ENCODE measurements at places on chromosomes 12 and 14.
A peak's percentile ranks its signal among the peaks of the same experiment; 100 is the strongest.

GRCh38 chr14:62629176-62629725 lies 416.0 kb downstream of the KCNH5 start:
- peak; percentile 39 for DNase-seq

DNA sequence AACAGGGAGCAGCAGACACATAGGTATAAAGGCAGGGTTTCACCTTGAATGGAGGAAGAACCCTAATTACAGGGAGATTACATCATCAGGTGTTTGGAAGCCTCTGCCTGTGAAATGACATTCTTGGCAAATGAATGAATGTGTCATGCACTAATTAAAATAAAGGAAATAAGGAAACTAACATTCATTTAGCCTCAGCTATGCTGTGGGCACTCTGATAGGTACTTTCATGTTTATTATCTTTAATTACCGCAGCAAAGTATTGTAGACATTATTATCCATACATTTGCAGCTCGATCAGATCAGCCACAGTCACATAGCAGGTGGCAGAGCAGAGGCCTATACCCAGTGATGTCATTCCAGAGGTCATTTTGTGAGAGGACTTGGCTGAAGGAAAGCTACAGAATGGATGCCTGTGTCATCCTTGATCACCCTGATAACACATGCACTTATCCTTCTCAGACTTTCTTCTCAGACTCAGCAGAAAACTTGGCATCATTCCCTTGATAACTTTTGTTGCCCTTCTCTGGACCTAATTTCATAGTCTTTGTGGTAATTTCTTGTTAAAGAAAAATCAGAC lies 18.4 kb downstream of the ZNF664 start:
- DNase-seq, result no peak

- DNase-seq, result no peak
Observed at GRCh38 chr12:6437586-6437985, 7.2 kb upstream of the CD27 start.

DNA sequence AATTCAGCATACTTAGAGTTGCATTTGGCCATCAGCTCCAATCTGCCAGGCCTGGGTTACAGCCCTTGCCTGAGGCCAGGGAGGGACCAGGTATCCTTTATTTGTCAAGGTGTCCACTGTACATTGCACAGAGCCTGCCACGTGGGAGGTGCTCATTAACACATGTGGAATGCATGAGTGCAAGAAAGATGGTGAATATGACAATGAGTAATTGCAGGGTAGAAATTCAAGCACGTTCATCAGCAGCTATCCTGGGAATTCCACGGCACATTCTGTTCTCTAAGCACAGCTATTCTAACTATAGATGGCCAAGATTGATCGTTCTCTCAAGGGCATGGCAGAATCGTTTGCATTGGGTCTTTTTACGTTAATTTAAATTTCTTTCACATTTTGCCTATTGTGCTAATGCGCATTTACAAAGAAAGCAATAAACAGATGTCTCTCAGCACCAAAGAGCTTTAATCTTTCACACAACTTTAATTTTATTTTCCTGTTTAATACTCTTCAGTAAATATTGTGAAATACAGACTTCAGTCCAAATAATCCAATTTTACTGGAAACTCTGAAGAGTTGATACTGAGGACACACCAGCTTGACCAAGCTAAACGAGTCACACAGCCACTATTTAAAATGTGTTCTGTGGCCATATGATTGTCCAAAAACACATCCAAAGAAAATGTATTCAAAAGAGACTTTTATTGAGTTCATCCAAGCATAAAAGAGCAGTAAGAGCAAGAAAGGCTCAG lies 1025.7 kb upstream of the TMEM132C start:
- no peak for DNase-seq

GRCh38 chr12:59023861-59024424 lies 103.6 kb upstream of the LRIG3 start:
- DNase-seq, result no peak

GRCh38 chr12:64430886-64431285 lies 21.0 kb upstream of the TBK1 start:
- no peak for DNase-seq

DNA sequence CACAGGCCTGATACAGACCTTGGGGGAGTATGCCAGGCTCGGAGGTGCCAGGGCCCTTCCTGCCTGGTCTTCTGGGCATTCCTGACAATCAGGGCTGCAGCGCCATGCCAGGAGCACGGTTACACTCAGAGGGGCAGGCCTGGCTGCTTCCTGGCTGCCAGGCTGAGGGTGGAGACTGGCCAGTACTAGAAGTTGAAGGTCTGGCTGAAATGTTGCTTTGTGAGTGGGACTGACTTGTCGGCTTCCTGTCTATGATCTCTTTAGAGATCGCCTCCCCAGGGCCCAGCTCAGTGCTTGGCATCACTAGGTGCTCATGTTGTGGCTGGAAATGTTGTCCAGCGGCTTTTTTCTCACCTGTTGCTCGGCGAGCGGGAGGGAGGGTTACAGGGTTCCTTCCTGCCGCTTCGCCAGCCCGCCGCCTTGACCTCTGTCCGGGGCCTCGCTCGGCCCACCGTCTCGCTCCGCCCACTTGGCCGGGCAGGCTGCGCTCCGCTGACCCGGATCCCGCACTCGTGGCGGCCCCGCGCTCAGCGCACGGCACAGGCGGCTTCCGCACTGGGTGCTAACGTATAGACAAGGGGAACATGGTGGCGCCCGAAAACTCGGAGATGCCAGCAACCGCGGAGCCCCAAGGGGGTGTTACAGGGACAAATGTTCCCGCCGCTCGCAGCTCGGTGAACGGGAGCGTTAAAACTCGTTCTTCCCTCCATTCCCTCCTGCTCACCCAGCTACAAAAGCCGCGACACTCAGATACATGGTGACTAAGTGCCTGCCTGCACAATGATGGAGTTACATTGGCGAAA lies 32.6 kb downstream of the PAPLN start:
- DNase-seq, result peak; percentile 16

GRCh38 chr12:16563504-16563903 lies 42.5 kb downstream of the LMO3 start:
- no peak for DNase-seq

GRCh38 chr12:79822475-79822874 lies 112.4 kb downstream of the PPP1R12A start:
- DNase-seq, result no peak

- peak; percentile 44 for DNase-seq
Observed at GRCh38 chr12:85273381-85274314, 6.4 kb upstream of the ALX1 start.

GRCh38 chr12:43937947-43938346 lies 102.1 kb downstream of the TMEM117 start:
- no peak for DNase-seq

DNA sequence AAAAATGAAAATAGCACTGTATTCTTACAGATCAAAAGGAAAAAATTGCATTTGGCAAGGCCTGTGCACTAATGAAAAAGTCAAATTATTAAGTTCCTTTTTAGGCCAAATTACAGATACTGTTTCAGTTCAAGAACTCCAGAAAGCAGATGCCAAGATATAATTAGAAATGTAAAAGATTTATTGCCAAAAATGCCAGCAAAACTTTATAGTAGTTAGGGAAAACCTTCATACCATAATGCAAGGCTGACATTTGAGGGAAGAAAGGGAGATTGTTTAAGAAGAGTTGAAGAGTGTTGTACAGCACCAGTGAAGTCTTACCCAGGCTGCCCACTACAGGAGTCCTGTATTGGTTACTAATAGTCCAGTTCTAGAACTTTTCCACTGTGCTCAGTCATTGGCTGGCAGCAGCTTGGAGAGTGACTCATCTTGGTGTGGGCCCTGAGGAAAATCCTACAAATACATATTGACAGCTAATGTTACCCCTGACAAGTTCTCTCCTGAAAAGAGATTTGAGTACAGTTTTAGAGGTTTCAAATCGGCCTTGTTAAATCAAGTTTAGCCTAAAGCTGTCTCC lies 600.4 kb downstream of the C12orf50 start:
- DNase-seq, result peak; percentile 7

GRCh38 chr14:100557658-100558057 lies 29.6 kb downstream of the BEGAIN start:
- no peak for DNase-seq

DNA sequence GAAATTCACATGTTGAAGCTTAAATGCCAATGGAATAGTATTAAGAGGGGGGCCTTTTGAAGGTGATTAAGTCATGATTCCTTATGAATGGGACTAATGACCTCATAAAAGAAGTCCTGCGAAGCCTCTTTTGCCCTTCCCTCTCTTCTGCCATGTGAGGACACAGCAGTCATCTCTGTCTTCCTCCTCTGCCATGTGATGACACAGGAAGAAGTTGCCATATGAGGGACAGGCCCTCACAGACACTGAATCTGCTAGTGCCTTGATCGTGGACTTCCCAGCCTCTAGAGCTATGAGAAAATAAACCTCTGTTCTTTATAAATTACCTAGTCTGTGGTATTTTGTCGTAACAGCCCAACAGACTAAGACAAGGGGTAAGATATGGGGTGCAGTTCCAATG lies 100.7 kb downstream of the VCPKMT start:
- no peak for DNase-seq

GRCh38 chr14:73386342-73386741 lies 72.0 kb downstream of the NUMB start:
- peak; percentile 47 for DNase-seq

- DNase-seq, result peak; percentile 86
Observed at GRCh38 chr12:132414634-132415326, 75.2 kb upstream of the FBRSL1 start.

GRCh38 chr12:85993746-85994145 lies 119.7 kb downstream of the NTS start:
- DNase-seq, result no peak

DNA sequence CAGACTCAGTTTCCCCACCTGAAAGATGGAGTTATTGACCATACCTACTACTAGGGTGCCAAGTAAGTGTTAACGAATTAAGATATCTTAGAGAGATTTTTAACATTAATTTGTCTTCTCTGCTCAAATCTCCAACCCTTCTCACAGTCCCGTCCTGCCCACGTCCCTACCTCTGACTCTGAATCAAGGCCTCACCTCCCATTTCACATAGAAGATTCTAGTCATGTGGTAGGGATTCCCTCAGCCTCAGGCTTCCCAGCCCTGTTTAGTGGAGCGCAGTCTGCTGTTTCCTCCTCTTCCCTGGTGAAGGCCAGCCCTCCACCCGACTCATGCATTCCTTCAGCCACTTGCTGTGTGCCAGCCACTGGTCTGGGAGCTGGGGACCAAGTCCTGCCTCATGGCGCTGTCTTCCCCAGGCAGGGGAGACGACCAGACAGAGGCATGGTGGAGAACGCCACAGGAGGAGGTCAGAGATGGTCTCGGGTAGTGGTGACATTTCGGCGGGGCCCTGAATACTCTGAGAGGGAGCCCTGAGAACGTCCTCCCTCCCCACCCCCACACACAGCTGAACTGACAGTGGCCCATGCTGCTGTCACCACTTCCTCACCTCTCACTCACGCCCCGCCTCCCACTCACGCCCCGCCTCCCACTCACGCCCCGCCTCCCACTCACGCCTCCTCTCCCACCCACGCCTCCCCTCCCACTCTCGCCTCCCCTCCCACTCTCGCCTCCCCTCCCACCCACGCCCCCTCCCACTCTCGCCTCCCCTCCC lies 38.8 kb downstream of the TMEM63C start:
- no peak for DNase-seq

GRCh38 chr12:83641789-83642188 lies 955.1 kb downstream of the TMTC2 start:
- DNase-seq, result no peak

DNA sequence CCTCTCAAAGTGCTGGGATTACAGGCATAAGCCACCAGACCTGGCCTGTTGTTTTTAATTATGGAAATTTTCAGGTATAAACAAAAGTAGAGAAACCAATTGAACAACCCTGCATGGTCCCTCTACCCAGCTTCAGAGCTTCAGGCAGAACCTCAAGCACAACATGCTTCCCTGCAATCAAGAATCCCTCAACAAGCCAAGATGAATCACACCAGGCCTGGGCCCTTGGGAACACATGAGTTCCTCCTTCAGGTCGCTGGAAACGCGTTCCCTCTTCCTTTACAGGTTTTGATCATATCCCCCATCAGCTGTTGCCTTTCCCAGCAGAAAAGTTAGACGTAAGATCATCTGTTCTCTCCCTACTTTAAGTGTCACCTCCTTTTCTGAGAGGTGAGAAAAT lies 20.5 kb upstream of the CORO1C start:
- DNase-seq, result no peak

- DNase-seq, result no peak
Observed at GRCh38 chr12:113088971-113089756, 32.6 kb downstream of the DTX1 start.

GRCh38 chr12:108177131-108177530 lies 48.0 kb downstream of the WSCD2 start:
- DNase-seq, result no peak

DNA sequence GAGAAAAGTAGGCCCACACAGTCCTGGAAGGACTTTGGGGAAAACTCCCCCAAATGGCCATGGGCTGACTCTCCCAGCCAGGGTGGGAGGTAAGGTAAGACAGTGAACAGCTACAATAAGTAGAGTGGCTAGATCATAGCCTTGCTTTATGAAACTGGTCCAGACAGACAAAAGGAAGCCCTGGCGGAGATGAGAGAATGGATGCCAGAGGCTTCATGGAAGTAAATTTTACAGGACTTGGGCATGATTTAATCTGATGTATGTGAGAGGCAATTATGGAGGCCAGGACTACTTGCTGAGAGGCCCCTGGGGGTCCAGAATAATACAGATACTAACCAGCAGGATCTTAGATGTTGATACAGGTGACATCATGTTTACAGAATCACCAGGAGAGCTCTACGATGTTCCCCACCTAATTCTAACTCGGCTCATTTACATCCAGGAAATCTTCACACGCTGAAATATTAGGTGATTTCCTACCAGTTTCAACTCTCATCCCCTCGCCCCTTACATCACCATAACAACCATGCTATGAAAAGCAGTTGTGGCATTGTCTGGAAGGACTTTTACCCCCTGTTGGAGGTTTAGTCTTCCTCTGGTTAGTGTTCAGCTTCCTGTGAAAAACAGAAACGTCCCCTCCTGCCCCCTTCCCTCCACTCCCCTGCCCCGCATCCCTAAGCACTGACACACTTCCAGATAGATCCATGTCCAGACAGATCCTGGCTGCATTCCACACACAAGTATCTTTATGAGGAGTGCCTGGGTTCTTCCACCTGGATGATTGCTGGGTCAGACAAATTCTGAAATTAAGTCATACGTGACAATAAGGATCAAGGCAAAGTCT lies 39.5 kb upstream of the NT5DC3 start:
- DNase-seq, result no peak

GRCh38 chr14:98323836-98324235 lies 948.2 kb downstream of the BCL11B start:
- no peak for DNase-seq

DNA sequence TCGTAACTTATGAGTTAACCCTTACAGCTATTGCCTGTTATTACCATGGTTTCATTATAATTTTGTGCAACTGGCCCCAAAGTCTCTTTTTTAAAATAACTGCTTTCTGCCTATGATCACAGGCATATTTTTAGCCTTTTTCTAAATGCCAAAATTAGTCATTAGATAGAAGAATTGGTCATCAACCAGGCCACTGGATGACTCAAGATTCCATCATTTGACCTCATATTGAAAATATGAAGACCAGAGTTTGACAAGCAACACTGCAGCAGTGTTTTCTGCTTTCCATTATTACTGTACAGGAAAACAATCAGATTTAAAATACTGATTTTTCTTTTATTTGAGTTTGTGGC lies 54.7 kb upstream of the OTOGL start:
- DNase-seq, result no peak

Data from brain (organoid and tissue), 16 donors.